Fibroblast of gingiva (primary cell): ENCODE measurements at places on chromosomes 7 and 10.

DNA sequence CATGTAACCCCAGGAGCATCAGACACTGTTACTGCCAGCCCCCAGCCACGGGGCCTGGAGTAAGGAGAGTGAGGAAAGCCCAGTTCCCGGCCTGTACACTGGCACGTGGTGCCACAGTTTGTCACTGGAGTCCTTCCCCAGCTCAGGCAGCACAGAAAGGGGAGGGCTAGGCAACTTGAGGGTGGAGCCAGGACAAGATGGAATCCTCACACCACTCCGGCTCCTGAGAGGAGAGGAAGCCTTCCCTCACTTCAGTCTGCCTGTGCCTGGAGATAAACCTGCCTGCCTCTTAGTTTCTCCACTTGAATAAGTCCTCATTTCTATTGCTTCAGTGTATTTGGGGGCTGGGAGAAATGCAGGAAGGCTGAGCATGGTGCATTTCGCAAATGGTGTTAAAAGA is 176.0 kb downstream of the KIAA1217 start:
- DNase-seq = no peak

- no peak for DNase-seq
Measured at GRCh38 chr10:86167762-86168128, 198.8 kb downstream of the GRID1 start.

DNA sequence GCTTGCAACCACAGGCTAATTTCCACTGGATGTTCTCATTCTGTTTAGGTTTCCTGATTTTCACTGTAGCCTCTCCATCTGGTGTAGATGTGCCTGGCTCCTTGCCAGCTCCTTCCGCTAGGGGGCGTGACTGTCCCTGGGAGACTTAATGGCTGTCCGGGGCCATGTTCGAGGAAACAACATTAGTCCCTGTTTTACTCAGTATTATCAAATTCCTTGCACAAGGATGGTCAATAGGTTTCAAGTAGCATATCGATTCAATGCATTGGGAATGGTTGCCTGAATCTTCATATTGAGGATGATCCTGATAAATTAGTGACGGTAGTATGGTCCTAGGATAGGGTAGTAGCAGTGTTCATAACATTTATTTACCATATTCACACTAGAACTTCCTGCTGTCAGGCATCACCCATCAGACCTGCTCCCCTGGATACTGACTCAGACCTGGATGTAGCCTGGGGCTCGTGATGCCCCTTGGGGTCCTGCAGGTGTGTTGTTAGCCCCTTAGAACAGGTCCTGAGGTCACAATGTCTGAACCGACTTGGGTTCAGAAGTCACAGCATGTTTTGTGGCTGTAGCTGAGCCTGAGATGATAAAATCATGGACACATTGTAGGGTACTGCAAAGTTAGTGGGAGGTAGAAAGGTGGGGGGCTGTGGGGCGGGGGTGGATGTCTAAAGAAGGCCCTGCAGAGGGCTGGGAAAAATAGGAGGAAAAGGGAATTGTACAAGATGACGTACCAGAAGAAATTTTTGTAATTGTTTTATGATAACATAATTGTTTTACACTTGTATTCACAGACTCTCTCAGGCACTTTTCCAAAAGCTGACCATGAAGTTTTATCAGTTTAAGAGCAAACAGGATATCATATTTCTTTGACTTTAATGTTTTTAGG is 8.9 kb upstream of the EXOC6 start:
- peak; percentile 33 for DNase-seq

GRCh38 chr7:113521468-113521867 is 397.3 kb downstream of the PPP1R3A start:
- no peak for DNase-seq

GRCh38 chr7:82442492-82443035 is 1.0 kb downstream of the CACNA2D1 start:
- no peak for DNase-seq

- DNase-seq = no peak
Measured at GRCh38 chr7:87543623-87544022, 57.1 kb downstream of the ABCB1 start.

GRCh38 chr10:128254476-128254875 is 128.3 kb upstream of the MKI67 start:
- DNase-seq = no peak

- DNase-seq = no peak
Measured at GRCh38 chr7:128025380-128025779, 5.9 kb downstream of the LRRC4 start.

GRCh38 chr10:109650228-109650627 is 273.1 kb downstream of the XPNPEP1 start:
- DNase-seq = no peak

GRCh38 chr7:88670536-88670935 is 89.0 kb upstream of the ZNF804B start:
- DNase-seq = no peak

DNA sequence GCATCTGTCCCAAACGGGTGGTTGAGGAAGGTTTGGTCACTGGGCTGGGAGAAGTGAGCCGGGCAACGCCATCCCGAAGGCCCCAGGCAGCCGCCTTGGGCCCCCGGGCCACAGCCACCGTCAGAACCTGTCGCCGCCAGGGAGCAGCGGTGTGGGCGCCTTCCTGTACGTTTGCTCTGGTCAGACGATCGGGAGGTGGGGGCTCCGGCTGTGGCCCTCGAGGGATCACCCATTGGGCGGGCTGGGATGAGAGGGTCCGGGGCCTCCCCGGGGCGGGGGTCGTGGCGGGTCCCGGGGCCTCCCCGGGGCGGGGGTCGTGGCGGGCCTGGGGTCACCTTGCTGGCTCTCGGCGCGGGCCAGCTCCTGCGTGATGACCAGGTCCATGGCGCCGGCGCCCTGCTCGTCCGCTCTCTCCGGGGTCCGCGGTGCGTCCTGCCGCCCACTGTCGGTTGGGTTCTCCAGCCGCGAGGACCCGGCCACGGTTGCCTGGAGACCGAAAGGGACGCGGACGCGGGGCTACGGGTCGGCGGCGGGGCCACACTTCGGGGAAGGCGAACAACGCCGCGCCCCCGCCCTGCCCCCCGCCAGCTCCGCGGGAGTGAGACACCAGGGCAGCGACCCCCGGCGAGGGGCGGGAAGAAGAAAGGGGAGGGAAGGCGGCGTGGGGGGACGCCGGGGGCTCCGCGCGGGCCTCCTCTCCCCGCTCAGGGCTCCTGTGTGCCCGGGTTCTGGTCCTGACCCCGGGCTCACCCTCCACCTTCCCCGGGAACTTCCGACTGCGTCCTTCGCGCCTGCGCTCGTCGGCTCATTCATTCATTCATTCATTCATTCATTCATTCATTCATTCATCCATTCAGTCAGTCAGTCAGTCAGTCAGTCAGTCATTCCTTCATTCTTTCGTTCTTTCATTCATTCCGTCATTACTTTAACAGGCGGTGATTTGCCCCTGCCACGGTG is at the start of gene CFAP46:
Gene CFAP46, minus strand, starts transcription at position 470 of the 957 bp plus-strand sequence. Its CDS starts 86 bp downstream, at position 384.
- DNase-seq = peak; percentile 22

DNA sequence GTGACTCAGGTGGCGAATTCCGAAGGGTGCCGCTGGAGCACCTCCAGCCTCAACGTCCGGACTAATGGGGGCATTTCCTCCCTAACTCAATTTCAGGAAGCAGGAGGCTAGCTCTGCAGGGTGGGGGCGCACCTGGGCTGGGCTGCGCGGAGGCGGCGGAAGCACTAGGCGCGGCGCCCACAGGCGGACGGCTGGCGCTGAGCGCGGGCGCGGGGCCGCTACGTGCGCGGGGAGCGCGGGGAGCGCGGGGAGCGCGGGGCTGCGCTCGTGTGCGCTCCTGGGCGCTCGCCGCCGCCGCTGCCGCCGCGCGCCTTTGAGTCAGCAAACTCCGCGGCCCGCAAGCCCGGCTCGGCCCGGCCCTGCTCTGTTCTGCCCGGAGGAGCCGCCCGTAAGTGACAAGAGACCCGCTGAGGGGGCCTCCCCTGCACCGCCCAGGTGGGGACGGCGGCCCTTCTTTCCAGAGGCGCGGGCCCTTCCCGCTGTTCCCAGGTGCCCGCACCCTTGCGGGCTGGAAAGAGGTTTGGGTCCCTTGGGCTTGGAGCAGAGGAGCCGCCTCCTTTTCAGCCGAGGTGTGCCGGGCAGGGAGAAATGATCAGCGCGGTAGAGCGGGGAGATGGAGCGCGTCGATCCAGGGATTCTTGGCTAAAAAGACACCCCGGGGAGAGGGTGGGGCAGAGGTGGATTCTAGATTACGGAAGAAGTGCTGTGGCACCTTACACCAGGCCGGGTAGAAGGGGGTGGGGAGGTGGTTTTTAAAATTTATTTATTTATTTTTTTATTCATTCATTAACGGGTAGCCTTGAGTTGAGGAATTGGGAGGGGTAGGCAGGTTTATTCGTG is at the start of gene SNX10:
Gene SNX10, plus strand, starts transcription at position 164 of the 840 bp plus-strand sequence. CDS start 54,581 bp downstream, outside the sequence.
- no peak for DNase-seq
